CD4-positive, alpha-beta T cell treated with Interferon gamma for 1 hour (primary cell): ENCODE measurements at places on chromosomes 7 and 10.

DNA sequence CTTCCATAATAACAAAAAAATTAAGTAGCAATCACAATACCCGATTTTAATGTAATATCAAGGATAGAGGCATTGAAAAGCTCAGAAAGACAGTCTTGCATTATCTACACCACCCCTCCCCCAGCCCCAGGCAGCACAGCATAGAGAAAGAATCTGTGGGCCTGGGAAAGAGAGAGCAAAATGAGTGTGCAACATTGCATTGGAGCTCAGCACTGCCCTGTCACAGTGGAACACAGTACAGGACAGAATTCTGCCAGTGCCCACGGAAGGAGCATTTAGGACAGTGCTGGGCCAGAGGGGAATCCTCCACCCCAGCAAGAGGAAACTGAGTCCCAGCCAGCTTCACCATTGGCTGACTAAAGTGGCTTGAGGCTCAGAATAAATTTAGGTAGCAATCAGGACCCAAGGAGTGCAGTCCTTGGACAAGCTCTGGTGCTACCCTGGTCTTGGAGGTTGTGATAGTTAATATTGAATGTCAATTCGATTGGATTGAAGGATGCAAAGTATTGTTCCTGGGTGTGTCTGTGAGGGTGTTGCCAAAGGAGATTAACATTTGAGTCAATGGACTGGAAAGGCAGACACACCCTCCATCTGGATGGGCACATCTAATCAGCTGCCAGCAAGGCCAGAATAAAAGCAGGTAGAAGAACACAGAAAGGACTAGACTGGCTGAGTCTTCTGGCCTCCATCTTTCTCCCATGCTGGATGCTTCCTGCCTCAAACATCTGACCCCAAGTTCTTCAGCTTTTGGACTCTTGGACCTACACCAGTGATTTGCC lies 234.4 kb downstream of the ANK3 start:
- DNase-seq, result no peak

DNA sequence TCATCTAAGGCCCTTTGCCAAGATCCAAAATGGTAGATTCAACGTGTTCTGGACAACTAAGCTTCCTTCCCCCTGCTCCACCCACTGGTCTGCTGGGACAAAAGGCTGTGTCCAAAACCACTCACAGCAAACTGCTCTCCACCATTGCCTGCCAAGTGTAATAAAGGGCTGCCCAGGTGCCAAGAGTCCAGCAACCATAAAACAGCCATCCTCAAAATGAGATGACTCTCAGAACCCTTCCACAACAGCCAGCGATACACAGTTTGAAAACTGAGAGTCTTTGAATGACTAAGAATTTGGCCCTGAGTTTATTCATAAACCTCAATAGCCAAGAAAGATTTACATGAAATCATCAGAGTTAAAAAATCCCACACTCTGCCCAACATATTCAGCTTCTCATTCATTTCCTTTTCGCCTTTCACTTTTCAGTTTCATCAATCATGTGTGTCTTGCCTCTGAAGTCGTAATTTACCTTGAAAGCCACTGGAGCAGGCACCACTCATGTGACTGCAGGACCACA lies 658.1 kb upstream of the MGMT start:
- DNase-seq, result no peak

DNA sequence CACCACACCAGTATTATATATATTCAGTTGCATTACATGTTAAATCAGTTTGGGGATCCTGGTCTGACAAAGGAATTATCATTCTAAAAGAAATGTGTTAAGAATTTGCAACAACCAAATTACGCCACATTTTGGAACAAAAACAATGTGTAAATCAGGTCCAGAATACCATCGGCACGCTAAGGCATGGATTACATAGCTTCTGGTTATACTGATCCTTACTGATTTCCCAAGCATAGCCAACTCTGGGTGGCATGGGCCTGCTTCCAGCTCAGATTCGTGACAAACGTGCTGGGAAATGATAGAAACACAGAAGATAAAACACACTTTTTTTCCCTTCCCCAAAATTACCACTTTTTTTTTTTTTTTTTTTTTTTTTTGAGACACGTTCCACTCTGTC lies 660.0 kb downstream of the SORCS1 start:
- DNase-seq, result no peak

GRCh38 chr10:126387041-126387921 lies 996 bp downstream of the ADAM12 start:
- DNase-seq, result no peak

GRCh38 chr7:36979810-36980248 lies 255.5 kb upstream of the AOAH start:
- no peak for DNase-seq

- no peak for DNase-seq
Measured at GRCh38 chr10:86345296-86345858, 21.2 kb downstream of the GRID1 start.

- DNase-seq, result peak; percentile 40
Measured at GRCh38 chr7:155281398-155281969, 16.2 kb upstream of the INSIG1 start.

DNA sequence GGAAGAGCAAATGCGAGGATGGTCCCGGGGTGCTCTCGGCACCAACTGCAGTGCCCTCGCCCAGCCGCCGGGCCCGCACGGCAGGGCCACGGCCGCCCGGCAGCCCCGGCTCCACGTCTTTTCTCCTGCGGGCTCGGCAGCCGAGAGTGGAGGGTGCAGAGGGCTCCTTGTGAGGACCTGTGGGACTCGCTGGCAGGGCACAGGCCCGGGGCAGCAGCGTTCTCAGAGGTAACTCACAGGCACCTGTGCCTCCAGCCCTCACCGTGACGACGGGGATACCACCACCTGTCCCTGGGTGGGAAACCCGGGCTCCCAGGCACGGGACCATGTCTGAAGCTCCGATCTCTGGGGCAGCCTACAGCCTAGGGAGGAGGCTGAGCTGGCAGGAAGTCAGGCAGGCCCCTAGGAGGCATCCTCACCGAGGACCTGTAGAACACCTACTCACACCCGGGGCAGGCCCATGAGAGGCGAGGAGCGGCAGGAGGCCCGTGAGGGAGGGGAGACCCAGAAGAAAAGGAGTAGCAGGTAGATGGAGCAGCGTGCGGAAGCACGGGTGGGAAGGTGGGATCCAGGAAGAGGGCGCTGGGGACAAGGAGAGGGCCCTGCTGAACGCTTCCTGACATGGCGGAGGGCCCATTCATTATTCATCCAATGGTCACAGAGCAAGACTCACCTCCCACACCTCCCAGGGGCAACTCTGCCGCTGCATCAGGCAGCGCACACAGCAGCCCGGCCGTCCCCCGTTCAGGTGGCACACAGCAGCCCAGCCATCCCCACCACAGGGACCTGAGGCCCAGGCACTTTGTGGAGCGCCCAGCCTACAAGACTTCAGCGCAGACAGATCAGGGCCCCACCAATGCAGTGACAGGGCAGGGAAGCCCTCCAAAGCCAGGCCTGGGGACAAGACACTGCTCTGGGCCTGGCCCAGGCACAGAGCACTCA lies 244.9 kb downstream of the MAD1L1 start:
- DNase-seq, result no peak

DNA sequence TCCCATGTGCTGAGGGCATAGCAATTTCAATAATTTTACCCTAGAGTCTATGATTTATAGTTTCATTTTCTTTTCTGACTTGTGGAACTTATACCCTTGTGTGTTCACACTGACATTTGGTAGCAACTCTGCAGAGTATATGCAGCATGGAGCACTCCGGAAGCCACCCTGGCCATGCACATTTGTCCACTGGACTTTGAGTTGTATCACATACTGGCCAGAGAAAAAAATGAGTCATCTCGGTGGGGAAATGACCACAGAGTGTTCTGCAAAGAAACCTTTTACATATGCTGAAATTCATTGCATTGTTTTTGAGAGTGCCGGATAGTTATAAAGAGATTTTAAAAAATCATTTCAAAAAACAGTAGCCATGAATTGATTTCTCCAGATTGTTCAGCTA lies 164.8 kb upstream of the COBL start:
- no peak for DNase-seq

DNA sequence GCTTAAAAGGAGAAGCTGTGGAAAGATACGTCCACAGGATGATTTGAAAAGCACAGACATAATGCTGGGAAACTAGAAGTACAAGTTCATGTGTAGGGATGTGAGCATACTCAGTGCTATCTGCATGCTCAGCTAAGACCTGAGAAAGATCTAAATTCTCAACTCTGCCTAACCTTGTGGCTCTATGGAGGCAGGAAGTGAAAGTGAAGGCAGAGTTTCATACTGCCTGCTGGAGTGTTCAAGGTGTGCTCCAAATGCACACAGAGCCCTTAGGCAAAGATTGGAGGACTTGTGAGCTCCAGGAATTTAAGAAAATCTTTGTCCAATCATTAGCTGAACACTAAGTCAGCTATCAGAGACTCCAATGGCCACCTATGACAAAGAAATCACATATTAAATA lies 190.9 kb downstream of the RNLS start:
- DNase-seq, result peak; percentile 1

DNA sequence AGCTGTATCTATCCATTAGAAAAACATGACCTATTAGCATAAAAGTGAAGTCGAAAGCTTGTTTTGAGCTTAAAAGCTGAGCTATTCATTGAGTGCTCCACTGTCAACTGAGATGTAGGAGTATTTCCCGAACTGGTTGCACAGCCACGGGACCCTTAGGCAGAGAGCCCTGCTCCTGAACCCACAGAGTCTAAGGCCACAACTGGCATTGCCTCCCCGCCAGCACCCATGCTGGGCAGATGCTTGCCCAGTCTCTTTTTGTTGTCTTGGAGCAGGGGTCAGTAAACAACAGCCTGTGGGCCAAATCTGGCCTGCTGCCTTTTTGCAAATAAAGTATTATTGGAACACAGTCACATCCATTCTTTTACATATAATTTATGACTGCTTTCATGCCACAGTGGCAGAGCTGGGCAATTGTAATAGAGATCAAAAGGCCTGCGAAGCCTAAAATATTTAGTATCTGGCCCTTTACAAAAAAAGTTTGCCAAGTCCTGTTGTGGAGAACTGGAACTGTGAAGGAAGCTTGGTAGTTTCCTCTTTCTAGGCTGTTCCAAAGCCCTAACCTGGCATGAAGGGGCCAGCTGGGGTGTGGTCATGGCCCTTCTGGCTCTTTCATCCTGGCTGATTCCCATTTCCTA lies 58.4 kb upstream of the WAPL start:
- no peak for DNase-seq

DNA sequence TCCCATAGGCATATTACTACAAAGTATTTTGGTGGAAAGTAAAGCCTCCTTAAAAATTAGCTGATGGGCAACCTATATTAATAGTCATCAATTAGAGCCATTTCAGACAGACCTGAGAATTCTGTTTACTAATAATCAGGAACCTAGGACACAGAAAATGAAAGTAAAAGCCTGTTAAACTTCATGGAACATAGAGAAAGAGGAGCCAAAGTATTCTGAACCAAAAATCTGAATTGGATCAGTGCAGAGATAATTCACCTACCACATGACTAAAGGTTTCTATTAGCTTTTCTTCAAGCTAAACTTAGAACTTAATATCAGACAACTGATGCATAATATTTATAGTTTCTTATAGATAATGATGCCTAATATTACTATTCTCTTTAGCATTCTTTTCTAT lies 204.5 kb upstream of the RHOBTB1 start:
- DNase-seq, result no peak

DNA sequence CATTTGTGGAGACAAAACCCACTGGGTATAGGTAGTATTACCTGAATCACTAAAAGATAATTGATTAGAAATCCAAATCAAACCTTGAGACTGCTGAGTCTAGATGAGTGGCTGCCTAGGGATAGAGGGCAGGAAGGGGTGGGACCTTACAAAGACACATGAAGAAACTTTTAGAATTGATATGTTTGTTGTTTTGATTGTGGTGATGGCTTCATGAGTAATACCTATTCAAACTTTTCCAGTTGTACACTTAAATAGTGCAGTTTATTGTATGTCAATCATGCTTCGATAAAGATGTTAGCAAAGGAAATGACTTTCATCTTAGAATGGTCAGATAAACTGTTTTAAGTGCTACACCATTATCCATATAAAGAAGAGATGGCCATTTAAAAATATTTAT lies 188.7 kb upstream of the KAT6B start:
- no peak for DNase-seq

GRCh38 chr7:122304319-122304975 lies at the start of gene FEZF1:
TSS of gene FEZF1 (minus strand) at chr7:122304750. CDS start at chr7:122304437, 313 bp downstream.
- DNase-seq, result no peak
